ENCODE measurements at places on chromosomes 2 and 18.
A peak's percentile ranks its signal among the peaks of the same experiment; 100 is the strongest.

- no peak for DNase-seq
These were observed 104.6 kb downstream of the TCF4 start for GRCh38 chr18:55483266-55483871.

DNA sequence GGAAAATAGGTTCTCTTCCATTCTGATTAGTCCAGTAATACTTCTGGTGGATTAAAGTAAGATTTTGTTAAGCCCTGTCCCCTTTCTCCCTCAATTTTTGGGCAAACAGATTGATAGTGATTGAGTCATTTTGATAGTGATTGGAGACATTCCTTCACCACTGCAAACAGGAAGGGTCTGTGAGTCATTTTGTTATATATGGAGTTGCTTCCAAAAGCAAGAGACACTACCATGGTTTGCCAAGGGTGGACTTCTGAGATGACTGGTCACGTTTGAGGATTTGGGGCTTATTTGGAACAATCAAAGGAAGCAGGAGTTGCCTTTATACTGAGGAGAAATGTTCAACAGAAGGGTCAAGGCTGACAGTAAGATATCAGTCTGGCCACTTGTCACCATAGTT lies 249.9 kb downstream of the PARD3B start:
- peak; percentile 69 for DNase-seq

- DNase-seq: no peak
These were observed 27.5 kb downstream of the BUB1 start for GRCh38 chr2:110650346-110650745.

DNA sequence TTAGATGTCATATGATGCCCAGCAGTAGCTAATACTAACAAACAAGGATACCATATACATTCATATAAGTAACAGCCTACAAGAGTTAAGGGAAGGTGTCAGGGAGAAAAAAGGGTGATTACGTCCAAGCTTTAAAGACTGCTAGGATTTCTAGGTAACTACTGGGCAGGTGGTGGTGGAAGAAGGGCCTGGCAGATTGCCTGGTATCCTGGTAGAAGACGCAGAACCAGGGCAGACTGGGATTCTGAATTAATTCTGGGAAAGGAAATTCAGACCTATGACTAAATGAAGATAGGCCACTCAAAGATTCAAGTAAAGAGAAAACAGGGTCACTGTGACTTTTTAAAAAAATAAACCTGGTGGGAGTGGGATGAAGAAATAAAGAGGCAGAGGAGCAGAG lies 31.9 kb downstream of the NDUFA10 start:
- no peak for DNase-seq

DNA sequence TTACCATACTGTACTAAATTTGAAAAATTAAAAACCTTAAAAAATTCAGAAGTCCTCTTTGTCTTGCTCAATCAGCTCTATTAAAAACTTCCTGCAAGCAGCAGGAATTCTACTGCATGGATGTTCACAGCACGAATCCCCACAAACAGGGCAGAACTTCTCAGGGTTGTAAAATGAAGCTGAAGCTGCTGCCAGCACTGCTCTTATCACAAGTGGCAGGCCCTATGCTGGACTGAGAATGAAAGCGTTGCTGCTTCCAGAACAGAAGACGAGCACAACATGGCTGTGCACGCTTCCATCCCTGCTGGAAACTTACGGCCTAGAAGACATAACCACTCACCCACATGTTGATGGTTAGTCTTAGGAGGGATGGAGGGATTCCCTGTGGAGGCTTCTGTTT lies 134.0 kb downstream of the RAB3GAP1 start:
- DNase-seq: no peak

GRCh38 chr18:78497641-78498040 lies 482.0 kb upstream of the SALL3 start:
- DNase-seq: no peak

Measured in HT1080 (cell line).